Activated CD4-positive, alpha-beta T cell treated with anti-CD3 and anti-CD28 coated beads, Interleukin-2, amount 10 ng/mL, durations not matched to agents 24 days and 14 days (primary cell): ENCODE measurements at places on chromosomes 5 and 9. TPM values are rescaled to one million over a fixed set of nuclear protein-coding genes. Genes with fewer than 3 reads are reported as not detected.
A peak's percentile ranks its signal among the peaks of the same experiment; 100 is the strongest.

The EGR1 gene
- total RNA-seq = 53.4 and 54.6 TPM in 2 replicates

DNA sequence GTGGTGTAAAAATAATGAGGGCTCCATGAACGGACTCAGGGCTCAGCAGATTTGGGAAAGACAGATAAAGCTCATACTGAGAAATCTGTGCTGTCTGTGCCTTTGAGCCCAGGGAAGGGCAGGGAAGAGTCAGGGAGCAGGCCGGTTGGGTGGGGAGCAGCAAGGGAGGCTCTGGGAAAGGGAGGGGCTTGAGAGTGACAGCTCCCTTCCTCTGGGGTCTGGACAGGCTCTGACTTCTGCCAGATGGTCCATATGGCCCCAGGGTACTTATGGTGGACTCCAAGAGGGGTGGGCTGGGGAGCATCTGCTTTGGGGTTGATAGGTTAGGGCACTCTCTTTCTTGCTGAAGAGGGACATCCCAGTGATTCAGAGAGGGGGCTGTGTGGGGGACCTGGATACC lies 2.1 kb downstream of the NPR2 start:
- peaks cover 27% of the 10 kb centered on the region for H3K4me1 ChIP-seq
- no peak overlapping the region for H3K27ac ChIP-seq
- H3K4me3 ChIP-seq = no peak overlapping the region
- no peaks in the 10 kb centered on the region for H3K27me3 ChIP-seq
- DNase-seq = no peak

DNA sequence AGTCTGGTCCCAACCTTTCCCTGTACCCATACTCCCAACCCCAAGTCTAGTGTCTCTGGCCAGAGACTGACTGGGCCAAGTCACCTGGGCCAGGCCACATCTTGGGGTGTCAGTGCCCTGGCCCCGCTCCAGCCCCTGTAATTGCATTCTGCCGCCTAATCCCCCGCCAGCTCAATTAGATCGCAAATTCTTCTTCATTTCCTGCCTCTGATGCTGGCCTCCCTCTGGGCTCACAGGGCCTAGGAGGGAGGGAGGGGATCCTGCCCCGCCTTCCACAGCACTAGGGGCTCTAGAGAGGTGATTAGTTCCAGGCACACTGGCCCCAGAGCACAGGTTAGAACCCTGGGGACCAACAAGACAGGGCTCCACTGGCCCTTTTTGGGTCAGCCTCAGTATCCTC lies 5.5 kb downstream of the CXXC5 start:
- H3K27ac ChIP-seq = no peak overlapping the region
- H3K4me1 ChIP-seq = peaks cover 35% of the 10 kb centered on the region
- DNase-seq = no peak
- no peak overlapping the region for H3K4me3 ChIP-seq

The LECT2 gene
- not detected in 2 replicates for total RNA-seq

The PROB1 gene
- 8.4 and 9.2 TPM in 2 replicates for total RNA-seq

DNA sequence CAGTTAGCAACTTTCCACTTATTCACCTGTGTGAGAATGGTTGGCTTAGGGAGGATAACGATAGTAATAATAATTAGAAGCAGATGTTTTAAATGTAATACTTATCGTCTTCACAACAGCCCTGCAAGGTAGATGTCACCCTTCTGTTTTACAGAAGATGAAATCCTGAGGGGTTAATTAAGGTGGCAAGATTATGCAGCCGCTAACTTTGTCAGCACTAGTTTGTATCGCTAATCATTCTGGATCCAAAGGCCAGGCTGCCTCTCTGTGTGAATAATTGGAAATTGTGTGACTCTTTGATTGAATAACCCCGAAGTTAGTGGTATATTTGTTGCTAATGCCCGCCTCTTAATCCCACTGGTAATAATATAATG lies 635 bp downstream of the IFT74 start:
- H3K4me3 ChIP-seq = peak overlapping the region; percentile 95
- peak overlapping the region; percentile 94 for H3K27ac ChIP-seq
- H3K4me1 ChIP-seq = peaks cover 20% of the 10 kb centered on the region
- H3K36me3 ChIP-seq = peaks cover 4% of the 10 kb centered on the region

The FBLL1 gene
- total RNA-seq = not detected in 2 replicates

GRCh38 chr5:1204693-1205242 lies 3.4 kb downstream of the SLC6A19 start:
- no peaks in the 10 kb centered on the region for H3K4me1 ChIP-seq
- no peaks in the 10 kb centered on the region for H3K27me3 ChIP-seq
- DNase-seq = no peak
- no peaks in the 10 kb centered on the region for H3K36me3 ChIP-seq
- no peak overlapping the region for H3K4me3 ChIP-seq

The SLC28A3 gene
- total RNA-seq = 0.44 and 0.54 TPM in 2 replicates

DNA sequence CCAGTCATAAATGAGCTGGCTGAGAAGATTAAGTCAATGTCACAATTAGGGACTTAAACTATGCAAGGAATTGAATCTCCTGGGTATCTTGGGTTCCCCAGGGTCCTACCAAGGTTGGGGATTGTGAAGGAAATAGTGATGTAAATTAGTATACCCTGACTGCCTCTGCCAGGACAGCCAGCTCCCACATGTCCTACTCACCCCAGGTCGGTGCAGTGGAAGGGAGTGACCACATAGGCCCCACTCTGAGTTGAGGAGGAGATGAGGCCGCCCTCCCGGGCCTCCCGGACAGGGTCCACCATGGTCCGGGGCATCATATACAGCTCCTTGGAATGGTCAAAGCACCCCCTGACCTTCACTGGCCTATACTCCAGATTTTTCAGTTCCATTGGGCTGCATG lies 2.7 kb downstream of the SURF1 start:
- H3K36me3 ChIP-seq = peaks cover 58% of the 10 kb centered on the region

The CCDC192 gene
- not detected in 2 replicates for total RNA-seq

- H3K27me3 ChIP-seq = no peaks in the 10 kb centered on the region
- H3K4me1 ChIP-seq = peaks cover 10% of the 10 kb centered on the region
- DNase-seq = peak; percentile 84
Observed at GRCh38 chr5:90940227-90940995, 381.8 kb downstream of the ADGRV1 start.

The NMUR2 gene
- not detected in 2 replicates for total RNA-seq

- H3K4me1 ChIP-seq = no peaks in the 10 kb centered on the region
- no peak overlapping the region for H3K27ac ChIP-seq
- H3K27me3 ChIP-seq = no peaks in the 10 kb centered on the region
- DNase-seq = no peak
- no peak overlapping the region for H3K4me3 ChIP-seq
Observed at GRCh38 chr5:145450286-145450885, 384.8 kb downstream of the PRELID2 start.

The SPAG8 gene
- 0.21 and 0.52 TPM in 2 replicates for total RNA-seq

DNA sequence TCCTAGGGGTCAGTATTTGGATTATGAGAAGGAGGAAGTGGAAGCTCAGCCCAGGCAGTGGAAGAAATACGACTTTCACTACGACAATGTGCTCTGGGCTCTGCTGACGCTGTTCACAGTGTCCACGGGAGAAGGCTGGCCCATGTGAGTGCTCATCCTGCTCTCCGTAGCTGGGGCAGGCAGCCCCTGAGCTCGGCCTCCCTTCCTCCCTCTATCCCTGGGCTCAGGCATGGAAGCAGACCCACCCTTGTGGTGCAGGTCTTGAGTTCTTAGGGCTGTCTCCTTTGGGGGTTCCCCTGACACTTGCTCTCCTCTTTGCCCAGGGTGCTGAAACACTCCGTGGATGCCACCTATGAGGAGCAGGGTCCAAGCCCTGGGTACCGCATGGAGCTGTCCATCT lies 180.1 kb downstream of the CACNA1B start:
- H3K4me3 ChIP-seq = no peak overlapping the region
- no peak overlapping the region for H3K27ac ChIP-seq
- peaks cover 2% of the 10 kb centered on the region for H3K27me3 ChIP-seq
- no peaks in the 10 kb centered on the region for H3K36me3 ChIP-seq
- H3K4me1 ChIP-seq = no peaks in the 10 kb centered on the region

The FUBP3 gene
- total RNA-seq = 51.1 and 55.8 TPM in 2 replicates

GRCh38 chr9:95791286-95791685 lies 84.2 kb upstream of the ERCC6L2 start:
- DNase-seq = no peak
- peaks cover 41% of the 10 kb centered on the region for H3K27me3 ChIP-seq
- H3K36me3 ChIP-seq = no peaks in the 10 kb centered on the region
- H3K4me3 ChIP-seq = no peak overlapping the region
